Thyroid gland (tissue), 4 donors: ENCODE measurements at places on chromosomes 13 and 19. TPM values are rescaled to one million over a fixed set of nuclear protein-coding genes. Genes with fewer than 3 reads are reported as not detected.

ZNF837 gene
- total RNA-seq: 15.7 TPM

DNA sequence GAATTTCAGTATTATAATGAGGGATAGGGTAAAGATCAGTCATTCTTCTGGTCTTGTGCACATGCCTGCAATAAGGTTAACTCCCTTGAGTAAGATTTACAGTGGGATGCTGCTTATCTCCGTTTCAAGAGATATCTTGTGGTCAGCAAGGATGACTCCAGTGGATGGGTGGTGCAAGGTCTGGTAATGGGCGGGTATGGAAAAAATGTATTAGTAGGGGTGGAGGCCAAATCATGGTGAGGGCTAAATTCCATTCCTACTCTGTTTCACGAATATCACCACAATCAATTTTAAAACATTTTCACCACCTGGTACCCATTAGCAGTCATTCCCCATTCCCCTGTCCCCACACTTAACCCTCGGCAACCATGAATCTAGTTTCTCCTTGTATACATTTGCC is 40.6 kb downstream of the CCDC122 start:
- no peak for DNase-seq
- no peaks in the 10 kb centered on the region for H3K27me3 ChIP-seq

DNA sequence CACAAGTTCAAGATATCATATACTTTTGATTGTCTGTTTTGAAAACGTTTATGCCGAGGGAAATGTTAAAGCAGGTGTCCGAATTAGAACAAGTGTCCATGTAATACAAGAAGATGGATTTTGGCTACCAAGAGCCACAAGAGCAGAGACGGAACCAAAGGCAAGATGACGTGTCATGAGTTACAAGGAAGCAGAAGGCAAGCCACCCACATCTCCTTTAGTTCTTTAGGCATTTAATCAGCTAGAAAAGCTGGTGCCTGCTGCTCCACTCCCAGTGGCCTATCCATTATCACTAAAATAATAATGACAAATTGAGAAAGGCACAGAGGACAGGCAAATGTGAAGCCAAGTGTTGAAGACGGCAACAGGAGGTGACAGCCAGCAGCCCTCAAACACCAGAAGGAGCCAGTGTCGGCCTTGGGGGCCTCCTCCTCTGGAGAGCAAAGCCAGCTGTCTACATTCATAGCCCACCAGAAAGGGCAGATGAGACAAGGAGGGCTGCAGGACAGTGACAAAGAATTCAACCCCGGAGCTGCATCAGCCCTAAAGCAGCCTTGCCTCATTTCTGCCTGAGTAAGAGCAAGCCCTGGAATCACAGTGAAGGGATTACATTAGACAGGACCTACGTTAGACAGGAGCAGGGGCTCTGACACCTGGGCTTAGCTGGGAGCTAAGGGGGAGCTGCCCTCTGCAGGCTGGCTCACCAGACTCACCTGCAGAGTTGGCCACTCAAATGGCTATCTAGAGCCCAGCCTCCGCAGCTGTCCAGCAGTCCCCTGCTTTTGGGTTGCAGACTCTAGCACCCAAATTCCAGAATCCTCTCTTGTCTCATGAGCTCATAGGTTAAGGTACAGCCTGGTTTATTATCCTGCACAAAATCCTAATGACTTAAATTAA is 569.9 kb downstream of the UQCRFS1 start:
- no peaks in the 10 kb centered on the region for H3K4me1 ChIP-seq
- no peaks in the 10 kb centered on the region for H3K36me3 ChIP-seq
- H3K4me3 ChIP-seq: no peak overlapping the region

- H3K36me3 ChIP-seq: no peaks in the 10 kb centered on the region
- no peak overlapping the region for H3K27ac ChIP-seq
- no peak overlapping the region for H3K4me3 ChIP-seq
Observed at GRCh38 chr13:94088742-94089141, 390.7 kb downstream of the DCT start.

DNA sequence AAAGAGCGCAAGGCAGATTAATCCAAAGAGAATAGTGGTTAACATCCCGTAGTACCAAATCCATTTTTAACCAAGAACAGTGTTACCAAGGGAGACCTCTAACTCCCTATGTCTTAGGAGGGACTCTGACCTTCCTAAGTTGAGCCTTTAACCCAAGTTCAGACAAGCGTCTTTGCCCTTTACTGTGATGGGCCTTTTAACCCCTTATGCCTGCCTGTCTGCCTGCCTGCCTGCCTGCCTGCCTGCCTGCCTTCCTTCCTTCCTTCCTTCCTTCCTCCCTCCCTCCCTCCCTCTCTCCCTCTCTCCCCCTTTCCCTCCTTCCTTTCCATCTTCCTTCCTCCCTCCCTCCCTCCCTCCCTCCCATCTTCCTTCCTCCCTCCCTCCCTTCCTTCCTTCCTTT is 32.6 kb downstream of the CEACAM1 start:
- no peak overlapping the region for H3K4me3 ChIP-seq
- H3K27me3 ChIP-seq: no peaks in the 10 kb centered on the region
- H3K36me3 ChIP-seq: no peaks in the 10 kb centered on the region
- no peaks in the 10 kb centered on the region for H3K4me1 ChIP-seq
- no peak for DNase-seq

GRCh38 chr13:43495732-43496131 is 291.0 kb downstream of the ENOX1 start:
- no peaks in the 10 kb centered on the region for H3K4me1 ChIP-seq
- H3K27me3 ChIP-seq: no peaks in the 10 kb centered on the region
- no peaks in the 10 kb centered on the region for H3K36me3 ChIP-seq
- DNase-seq: no peak
- H3K4me3 ChIP-seq: no peak overlapping the region

DNA sequence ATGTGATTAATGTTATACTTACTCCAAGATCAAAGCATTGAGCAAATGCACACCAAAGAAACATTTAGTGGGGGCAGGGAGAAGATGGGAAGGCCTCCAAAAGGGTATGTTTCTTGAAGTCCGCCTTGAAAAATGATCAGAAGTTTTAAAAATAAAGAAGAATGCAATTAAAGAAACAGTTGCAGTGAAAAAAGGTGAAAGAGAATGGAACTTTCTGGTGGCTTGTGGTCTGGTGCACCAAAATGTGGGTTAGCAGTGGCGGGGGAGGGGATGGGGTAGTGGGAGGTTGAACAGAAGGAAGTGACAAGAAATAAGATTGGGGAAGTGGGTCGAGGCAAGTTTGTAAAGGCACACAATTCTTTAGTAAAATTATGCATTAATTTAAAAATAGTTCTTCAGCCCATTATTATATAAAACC is 2.5 kb downstream of the LCP1 start:
- no peaks in the 10 kb centered on the region for H3K4me1 ChIP-seq
- H3K36me3 ChIP-seq: no peaks in the 10 kb centered on the region
- H3K4me3 ChIP-seq: no peak overlapping the region
- no peak overlapping the region for H3K27ac ChIP-seq
- DNase-seq: no peak
- H3K27me3 ChIP-seq: no peaks in the 10 kb centered on the region
